ENCODE measurements at places on chromosomes 11 and 22. TPM values are rescaled to one million over a fixed set of nuclear protein-coding genes. Genes with fewer than 3 reads are reported as not detected.

- H3K4me1 ChIP-seq, result no peaks in the 10 kb centered on the region
- H3K27ac ChIP-seq, result no peak overlapping the region
- H3K36me3 ChIP-seq, result no peaks in the 10 kb centered on the region
- peak; percentile 1 for DNase-seq
Measured at GRCh38 chr22:48968201-48968959, 859.3 kb downstream of the BRD1 start.

Gene GGTLC3
- total RNA-seq, result not detected

GRCh38 chr22:31055635-31056159, 25.4 kb upstream of the SMTN start:
- H3K4me3 ChIP-seq, result no peak overlapping the region
- peaks cover 12% of the 10 kb centered on the region for H3K4me1 ChIP-seq
- H3K36me3 ChIP-seq, result no peaks in the 10 kb centered on the region

Gene TCF20
- 36.0 TPM for total RNA-seq

Gene SPECC1L
- total RNA-seq, result 14.1 TPM

DNA sequence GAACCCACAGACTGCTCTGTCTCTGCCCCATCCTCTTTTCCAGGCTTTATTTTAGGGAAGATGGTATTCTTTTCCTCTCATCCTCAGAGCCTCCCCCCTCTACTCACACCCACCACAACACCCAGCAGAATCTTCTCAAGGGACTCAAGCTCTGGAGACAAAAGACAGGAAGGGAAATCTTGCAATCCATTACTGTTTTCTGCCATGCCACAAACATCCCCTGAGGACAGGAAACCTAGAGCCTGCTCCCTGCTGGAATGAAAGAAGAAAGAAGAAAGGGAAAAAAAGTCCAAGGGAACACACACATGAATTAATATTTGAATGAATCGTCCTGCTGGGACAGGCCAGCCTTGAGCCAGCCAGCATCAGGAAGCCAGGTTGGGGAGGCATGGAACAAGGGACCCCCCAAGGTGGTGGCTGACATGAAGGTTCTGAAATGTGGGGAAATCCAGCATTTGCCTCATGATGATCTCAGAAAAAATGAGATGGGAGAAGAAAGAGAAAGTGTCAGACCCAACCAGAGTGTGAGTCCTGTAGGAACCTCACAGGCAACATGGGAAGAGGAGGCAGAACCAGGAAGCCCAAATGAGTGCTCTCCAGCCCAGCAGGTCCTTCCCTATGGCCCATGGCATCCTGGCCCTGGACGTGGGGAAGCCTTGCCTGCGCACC, 34.0 kb downstream of the SLCO2B1 start:
- no peak overlapping the region for H3K27ac ChIP-seq
- H3K36me3 ChIP-seq, result no peaks in the 10 kb centered on the region
- no peak overlapping the region for H3K4me3 ChIP-seq
- peaks cover 51% of the 10 kb centered on the region for H3K27me3 ChIP-seq
- no peak for DNase-seq
- no peaks in the 10 kb centered on the region for H3K4me1 ChIP-seq

Gene ALDH3B2
- 0.40 TPM for total RNA-seq

- H3K27me3 ChIP-seq, result no peaks in the 10 kb centered on the region
- no peaks in the 10 kb centered on the region for H3K36me3 ChIP-seq
- no peak overlapping the region for H3K27ac ChIP-seq
- H3K4me3 ChIP-seq, result no peak overlapping the region
- no peaks in the 10 kb centered on the region for H3K4me1 ChIP-seq
- DNase-seq, result no peak
Measured at GRCh38 chr22:17957204-17957603, 67.2 kb downstream of the MICAL3 start.

Gene TNKS1BP1
- total RNA-seq, result 143 TPM

GRCh38 chr11:353179-353873, 16.0 kb upstream of the B4GALNT4 start:
- H3K27ac ChIP-seq, result no peak overlapping the region
- DNase-seq, result peak; percentile 13
- H3K27me3 ChIP-seq, result no peaks in the 10 kb centered on the region
- peaks cover 9% of the 10 kb centered on the region for H3K4me1 ChIP-seq

DNA sequence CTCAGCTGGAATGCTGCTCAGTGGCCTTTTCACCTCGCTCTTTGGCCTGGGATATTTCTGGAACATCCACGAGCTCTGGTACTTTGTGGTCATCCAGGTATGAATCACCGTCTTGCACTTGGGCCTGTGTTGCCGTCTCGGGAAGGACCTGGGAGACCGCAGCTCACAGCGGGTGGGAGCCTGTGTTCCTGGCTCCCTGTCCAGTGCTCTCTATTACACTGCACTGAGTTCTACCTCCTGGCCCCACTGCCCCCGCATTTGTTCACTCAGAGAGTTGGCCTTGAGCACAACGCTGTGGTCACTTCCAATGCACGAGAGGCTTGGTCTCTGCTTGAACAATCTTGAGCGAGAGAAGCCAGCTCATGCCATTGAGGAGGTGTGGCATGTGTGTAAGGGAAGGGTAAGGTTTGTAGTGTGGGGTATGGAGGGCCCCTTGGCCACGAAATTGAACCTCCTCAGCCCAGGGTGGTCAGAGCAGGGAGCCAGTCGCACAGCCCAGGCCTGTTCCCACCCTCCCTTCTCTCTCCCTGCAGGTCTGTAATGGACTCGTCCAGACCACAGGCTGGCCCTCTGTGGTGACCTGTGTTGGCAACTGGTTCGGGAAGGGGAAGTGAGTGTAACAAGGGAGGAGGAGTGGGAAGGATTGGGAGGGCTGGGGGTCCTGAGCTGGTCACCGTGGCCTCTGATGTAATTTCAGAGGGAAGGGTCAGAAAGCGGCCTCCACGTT, 16.2 kb downstream of the SLC37A2 start:
- H3K36me3 ChIP-seq, result no peaks in the 10 kb centered on the region
- no peak overlapping the region for H3K27ac ChIP-seq
- no peak for DNase-seq
- no peaks in the 10 kb centered on the region for H3K27me3 ChIP-seq

Gene RHOD
- 99.9 TPM for total RNA-seq

- no peak overlapping the region for H3K27ac ChIP-seq
- H3K4me3 ChIP-seq, result no peak overlapping the region
- H3K36me3 ChIP-seq, result no peaks in the 10 kb centered on the region
- peaks cover 58% of the 10 kb centered on the region for H3K27me3 ChIP-seq
- DNase-seq, result no peak
Measured at GRCh38 chr11:114084414-114084813, 24.9 kb downstream of the ZBTB16 start.

Gene ALG9
- total RNA-seq, result 34.3 TPM

Gene DLG2
- total RNA-seq, result 0.58 TPM

Gene UCP3
- 1.2 TPM for total RNA-seq

DNA sequence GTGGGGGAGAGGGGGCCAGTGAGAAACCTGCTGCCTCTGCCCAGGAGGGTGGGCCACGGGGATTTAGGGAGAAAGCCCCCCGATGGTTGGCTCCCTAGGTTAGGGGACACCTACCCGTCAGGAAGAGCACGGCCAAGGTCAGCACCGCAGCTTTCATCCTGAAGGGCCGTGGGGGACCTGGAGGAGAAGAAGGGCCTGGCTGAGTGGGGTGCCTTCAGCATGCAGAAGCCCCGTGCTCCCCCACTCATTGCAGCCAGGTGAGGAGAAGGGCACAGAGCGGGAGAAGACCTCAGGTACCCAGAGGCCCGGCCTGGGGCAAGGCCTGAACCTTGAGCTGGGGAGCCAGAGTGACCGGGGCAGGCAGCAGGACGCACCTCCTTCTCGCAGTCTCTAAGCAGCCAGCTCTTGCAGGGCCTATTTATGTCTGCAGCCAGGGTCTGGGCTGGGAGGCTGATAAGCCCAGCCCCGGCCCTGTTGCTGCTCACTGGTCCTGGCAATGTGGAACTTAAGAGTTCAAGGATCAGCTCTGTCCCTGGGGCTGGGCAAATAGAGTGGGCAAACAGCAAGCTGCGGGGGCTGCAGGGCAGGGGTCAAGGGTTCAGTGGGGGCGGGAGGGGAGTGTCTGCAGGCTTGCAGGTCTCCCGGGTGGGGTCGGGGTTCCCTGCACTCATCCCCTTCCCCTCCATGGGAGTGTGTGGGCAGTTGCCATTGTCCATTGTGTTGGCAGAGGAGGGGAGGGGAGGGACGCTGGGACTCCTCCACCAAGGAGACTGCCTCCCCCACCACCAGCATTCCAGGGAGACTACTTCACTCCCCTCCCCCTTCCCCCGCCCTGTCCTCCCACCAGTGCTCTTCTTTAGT, at the start of gene APOA1:
TSS of gene APOA1 (minus strand) at position 392 of the 861 bp plus-strand sequence. CDS start at position 157, 235 bp downstream.
- no peaks in the 10 kb centered on the region for H3K27me3 ChIP-seq
- H3K4me3 ChIP-seq, result no peak within 1 kb of the TSS
- no peak for DNase-seq
- H3K27ac ChIP-seq, result no peak within 1 kb of the TSS

Gene DBX1
- not detected for total RNA-seq

Gene KRTAP5-10
- total RNA-seq, result not detected

DNA sequence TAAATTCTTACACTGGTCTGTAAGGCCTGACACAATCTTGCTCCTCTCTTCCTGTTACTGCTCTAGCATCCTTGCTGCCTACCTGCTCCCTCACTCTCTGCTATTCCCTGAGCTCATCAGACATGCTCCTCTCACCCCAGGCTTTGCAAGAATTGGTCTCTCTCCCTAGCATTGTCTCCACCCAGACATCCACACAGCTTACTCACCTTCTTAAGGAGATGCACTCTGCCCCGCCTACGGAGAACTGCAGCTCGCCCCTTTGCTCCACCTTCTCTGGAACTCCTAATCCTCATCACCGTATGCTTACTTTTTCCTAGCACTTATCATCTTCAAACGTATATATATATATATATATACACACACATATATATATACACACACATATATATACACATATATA, 23.3 kb upstream of the TMPRSS5 start:
- DNase-seq, result no peak
- H3K36me3 ChIP-seq, result peaks cover 17% of the 10 kb centered on the region
- H3K4me3 ChIP-seq, result no peak overlapping the region
- H3K27me3 ChIP-seq, result no peaks in the 10 kb centered on the region
- H3K27ac ChIP-seq, result no peak overlapping the region
- peaks cover 8% of the 10 kb centered on the region for H3K4me1 ChIP-seq

- H3K27ac ChIP-seq, result no peak overlapping the region
- H3K27me3 ChIP-seq, result no peaks in the 10 kb centered on the region
- H3K4me3 ChIP-seq, result no peak overlapping the region
- no peaks in the 10 kb centered on the region for H3K36me3 ChIP-seq
- no peaks in the 10 kb centered on the region for H3K4me1 ChIP-seq
Measured at GRCh38 chr11:38123673-38124072, 1525.6 kb upstream of the RAG2 start.

Gene NXPE4
- total RNA-seq, result not detected

Gene BLID
- 5.4 TPM for total RNA-seq

DNA sequence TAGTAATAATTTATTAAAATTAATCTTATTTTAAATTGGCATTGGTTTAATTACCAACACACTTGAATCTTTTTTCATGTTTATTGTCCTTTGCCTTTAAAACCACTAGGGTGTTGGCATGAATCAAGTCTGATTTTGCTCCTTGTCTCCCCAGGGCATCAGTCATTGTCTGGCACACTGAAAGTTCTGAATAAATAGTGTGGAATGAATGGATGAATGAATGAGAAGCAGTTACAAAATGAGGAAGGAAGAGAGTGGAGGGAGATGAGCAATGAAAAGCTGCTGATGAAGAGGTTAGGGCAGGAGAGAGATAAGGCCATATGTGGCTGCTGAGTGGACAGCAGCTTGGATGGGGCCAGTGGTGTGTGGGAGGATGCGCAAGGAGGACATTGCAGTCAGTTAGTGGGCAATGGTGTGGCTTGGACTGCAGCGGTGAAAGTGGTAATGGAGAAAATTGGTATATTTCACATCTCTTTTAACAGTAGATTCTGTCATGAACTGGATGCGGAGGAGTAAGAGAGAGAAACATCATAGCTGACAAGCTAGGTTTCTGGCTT, 132.0 kb downstream of the SPON1 start:
- H3K27ac ChIP-seq, result no peak overlapping the region
- peaks cover 7% of the 10 kb centered on the region for H3K27me3 ChIP-seq
- no peaks in the 10 kb centered on the region for H3K4me1 ChIP-seq
- DNase-seq, result no peak
- H3K36me3 ChIP-seq, result no peaks in the 10 kb centered on the region

- H3K27ac ChIP-seq, result no peak overlapping the region
- H3K4me1 ChIP-seq, result no peaks in the 10 kb centered on the region
- H3K27me3 ChIP-seq, result no peaks in the 10 kb centered on the region
- H3K36me3 ChIP-seq, result no peaks in the 10 kb centered on the region
Measured at GRCh38 chr11:27328614-27329013, 34.4 kb downstream of the CCDC34 start.

Gene MOV10L1
- 1.6 TPM for total RNA-seq

Gene EIF3L
- total RNA-seq, result 218 TPM

GRCh38 chr11:75969626-75970308, 154.8 kb downstream of the UVRAG start:
- peaks cover 41% of the 10 kb centered on the region for H3K4me1 ChIP-seq
- DNase-seq, result peak; percentile 94
- H3K36me3 ChIP-seq, result no peaks in the 10 kb centered on the region
- peak overlapping the region; percentile 14 for H3K4me3 ChIP-seq
- peak overlapping the region; percentile 94 for H3K27ac ChIP-seq
- H3K27me3 ChIP-seq, result no peaks in the 10 kb centered on the region

DNA sequence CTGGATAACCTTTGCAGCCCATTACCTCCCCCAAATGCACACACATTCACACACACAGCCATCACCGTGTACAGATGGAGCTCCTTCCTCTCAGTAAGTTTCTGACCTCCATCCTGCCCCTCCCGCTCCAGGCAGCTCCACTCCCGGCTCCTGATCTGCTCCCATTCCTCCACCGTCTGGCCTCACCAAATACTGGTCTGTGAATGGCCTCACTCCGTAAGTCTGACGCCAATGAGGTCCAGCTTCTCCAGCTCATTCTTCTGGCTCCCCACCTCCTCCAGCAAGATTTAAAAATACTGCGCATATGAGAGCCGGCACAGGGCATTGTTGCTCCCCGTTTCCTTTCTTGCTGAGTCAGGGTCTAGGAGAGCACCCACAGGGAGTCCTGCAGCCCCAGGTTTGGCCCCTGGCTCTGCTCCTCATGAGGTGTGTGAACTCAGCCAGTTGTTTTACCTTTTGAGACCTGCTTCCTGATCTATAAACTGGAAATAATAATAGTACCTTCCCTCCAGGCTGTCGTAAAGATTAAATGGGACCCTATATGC, 14.0 kb upstream of the TUB start:
- no peak overlapping the region for H3K4me3 ChIP-seq
- H3K4me1 ChIP-seq, result peaks cover 11% of the 10 kb centered on the region
- no peak overlapping the region for H3K27ac ChIP-seq
- no peaks in the 10 kb centered on the region for H3K36me3 ChIP-seq
- peaks cover 3% of the 10 kb centered on the region for H3K27me3 ChIP-seq

Gene CRYBB3
- 1.2 TPM for total RNA-seq
